HEK293T (cell line): ENCODE measurements at places on chromosomes 12 and 14.

- DNase-seq, result no peak
These were observed 17.5 kb downstream of the DYRK4 start for GRCh38 chr12:4579305-4580102.

DNA sequence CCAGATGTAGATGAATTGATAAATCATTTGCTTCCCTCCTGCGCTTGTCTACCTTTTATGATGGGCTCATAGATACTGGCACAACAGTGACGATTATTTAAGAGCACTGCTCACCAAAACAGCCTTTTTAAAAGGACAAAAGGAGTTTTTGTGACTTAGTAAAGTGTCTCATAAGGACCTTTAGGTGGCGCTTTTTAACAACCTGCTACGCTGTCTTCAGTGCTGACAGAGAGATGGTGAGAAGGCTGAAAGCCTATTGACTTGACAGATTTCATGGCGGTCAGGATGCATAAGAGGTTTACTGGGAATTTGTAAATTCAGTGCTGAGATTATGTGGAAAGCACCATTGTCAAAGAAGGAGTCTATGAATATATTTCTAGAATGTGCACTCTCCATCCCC, 87.6 kb downstream of the SLC15A5 start:
- DNase-seq, result no peak

DNA sequence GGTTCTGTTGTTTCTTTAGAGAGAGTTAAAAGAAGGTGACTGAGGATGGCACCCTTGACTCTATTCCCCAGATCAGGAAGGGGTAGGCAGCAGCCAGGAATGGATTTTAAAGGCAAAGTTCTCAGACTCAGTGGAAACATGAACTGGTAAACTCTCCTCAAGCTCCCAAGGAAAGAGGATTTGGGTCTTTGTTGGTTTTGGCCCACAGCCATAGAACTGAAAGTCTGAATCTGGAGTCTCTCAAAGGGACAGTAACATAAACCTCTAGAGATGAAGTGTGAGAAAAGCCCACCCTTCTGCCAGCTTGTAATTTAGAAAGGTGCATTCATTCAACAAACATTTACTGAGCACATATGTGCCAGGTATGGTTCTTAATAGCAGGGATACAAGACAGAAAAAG, 28.6 kb upstream of the BLTP3B start:
- DNase-seq, result no peak

GRCh38 chr14:60171690-60172089, 6.5 kb upstream of the DHRS7 start:
- DNase-seq, result no peak

GRCh38 chr12:14975457-14975856, 2.6 kb downstream of the PDE6H start:
- DNase-seq, result no peak

DNA sequence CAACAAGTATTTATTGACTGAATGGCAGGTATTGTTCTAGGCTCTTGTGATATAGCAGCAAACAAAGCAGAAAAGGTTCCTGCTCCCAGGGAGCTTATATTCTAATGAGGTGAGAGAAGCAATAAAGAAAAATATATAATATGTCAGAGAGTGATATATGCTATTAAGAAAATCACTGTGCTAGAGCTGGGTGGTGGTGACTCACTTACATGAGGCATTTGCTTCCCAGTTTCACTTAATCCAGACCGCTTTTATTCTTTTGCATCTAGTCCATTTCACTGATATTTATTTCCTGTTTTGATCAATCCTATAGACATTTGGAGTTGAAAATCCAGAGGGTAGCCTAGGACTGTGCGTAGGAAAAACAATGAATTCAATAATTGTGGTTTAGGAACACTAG, 17.5 kb downstream of the TRHDE start:
- no peak for DNase-seq

DNA sequence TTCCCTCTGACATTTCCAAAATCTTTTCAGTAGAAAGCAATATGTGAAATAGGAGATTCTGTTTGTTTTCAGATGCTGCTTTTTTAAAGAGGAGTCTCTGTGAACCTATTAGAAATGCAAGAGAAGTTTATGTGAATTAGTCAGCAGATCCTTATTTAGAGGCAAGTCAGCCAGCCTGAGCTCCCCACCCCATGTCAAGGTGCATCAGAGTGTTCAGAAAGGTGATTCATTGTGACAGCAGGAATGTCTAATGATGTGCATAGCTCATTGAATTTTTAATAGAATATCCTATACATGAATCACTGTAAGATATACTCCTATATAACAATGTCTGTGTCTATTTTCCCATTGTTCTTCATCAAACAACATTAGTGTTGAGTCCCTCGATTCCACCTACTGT, 1222.4 kb upstream of the USP15 start:
- DNase-seq, result no peak

DNA sequence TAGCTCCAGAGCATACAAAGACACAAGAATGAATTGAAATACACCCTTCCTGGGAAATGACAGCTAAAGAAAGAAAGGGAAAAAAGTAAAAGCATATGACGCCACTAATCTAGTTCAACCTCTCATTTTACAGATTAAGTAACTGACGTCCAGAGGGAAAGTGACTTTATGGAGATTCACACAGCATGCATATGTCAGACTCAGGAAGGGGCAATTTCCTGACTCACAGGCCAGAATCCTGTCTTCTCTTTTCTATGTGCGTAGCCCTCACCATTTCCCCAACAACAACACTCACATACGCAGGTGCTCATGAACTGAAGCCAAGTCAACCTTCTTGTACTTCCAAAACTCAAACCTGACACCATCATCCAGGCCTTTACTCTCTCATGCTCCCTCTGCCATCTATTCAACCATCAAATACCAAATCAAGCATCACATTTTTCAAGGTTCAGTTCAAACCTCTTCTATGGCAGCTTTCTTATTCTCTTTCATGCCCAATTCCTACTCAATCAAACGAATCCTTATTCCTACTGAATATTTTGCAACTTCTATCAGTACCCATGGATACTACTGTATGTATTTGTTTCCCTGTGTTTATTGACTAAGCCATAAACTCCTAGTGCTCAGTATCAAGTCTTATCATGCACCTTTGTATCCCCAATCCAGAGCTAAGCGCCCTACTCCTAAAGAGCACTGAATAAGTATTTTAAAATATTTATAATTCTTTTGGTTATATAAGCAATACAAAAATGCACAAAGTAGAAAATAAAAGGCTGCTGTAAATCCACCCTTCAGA, 52.8 kb downstream of the STXBP6 start:
- no peak for DNase-seq

DNA sequence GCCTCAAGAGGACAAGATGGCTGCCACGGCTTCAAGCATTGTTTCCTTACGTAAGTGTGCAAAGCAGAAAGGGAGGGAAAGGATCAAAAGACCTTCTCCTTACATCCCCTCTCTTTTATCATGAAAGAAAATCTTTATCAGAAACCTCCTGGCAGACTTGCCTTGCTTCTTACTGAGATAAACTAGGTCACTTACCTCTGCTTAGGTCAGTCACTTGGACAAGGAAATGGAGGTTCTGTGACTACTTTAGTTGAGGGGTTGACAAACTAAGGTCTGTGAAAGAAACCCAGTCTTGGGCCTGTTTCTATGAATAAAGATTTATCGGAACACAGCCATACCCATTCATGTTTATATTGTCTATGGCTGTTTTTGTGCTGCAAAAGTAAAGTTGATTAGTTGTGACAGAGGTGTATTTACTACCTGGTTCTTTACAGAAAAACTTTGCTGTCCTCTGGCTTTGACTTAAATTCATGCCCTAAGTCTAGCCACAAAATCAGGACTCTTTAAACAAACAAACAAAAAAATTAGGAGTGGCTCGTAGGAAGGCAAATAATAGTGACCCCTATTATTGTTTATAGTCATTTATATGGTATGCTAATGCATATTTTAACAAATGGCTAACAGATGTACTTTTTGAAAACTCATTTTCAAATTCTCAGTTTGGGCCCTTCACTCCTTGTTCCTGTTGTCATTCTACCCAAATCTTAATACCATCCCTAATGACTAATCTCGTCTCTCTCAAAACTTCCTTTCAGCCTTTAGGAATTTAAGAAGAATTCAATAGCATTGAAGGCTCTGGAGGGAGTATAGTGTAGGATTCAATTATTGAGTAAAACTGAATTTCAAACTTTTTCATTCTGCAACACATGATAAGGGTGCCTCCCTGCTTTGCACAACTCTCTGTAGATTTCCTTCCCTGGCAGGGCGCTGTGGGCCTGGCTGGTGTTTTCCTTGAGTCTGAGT, 42.0 kb upstream of the ATP2B1 start:
- DNase-seq, result no peak

DNA sequence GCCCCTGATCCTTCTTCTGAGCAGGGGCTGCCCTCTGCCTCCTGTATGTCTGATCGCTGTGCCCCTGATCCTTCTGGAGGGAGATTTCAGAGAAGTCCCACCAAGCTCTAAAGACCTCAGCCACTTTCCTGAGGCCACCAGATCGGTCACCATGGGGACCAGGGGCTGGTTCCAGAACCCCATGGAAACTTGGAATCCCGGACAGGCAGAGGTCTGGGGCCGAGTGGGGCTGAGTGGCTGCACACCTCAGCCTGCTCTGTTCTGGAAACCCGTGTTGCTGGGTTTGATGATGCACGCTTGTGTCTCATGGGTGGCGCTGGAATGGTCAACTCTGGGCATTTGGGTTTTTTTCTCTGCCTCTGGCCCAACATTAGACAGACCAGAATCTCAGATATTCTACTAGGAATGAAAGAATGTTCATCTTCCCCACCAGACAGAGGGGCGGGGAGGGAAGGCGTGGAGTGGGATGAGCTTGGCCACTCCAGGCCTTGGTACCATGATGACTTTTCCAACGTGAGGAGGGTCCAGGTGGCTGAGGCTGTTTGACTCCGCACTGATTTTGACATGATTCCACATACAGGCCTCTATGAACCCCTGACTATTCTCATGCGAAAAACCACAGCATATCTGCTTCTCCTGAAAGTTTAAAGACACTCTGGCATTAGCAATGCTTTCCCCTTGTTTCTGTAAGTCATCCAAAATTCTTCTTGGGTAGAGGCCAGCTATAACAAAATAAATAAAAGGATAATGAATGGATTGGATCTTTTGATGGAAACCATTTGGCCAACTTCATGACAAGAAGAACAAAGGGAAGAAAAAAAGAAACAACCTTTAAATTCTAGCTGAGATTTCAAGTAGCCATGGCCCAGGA, 114.5 kb downstream of the ADGRD1 start:
- no peak for DNase-seq

DNA sequence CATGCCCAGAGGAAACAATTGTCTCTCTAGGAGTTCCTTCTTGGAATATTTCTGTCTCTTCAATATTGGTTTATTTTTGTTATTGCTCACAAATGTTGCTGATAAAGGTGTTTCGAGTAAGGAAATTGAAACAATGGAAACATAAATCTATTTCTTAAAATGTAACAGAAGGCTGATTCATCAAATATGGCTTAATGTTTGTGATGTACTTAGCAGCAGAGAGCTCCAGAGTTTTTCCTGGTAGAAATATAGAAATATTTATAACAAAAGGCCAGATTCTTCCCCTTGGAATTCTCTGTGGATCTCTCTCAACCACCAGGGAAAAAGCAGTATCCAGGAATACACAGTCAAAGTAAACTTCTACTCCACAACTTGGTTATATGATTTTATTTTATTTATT, 149.2 kb upstream of the LRIG3 start:
- DNase-seq, result no peak

GRCh38 chr12:71865757-71866536, 26.4 kb downstream of the TBC1D15 start:
- peak; percentile 6 for DNase-seq

- no peak for DNase-seq
These were observed 138.8 kb upstream of the MAP1LC3B2 start for GRCh38 chr12:116420227-116420880.

GRCh38 chr12:117356048-117356447, 5.4 kb downstream of the NOS1 start:
- no peak for DNase-seq

DNA sequence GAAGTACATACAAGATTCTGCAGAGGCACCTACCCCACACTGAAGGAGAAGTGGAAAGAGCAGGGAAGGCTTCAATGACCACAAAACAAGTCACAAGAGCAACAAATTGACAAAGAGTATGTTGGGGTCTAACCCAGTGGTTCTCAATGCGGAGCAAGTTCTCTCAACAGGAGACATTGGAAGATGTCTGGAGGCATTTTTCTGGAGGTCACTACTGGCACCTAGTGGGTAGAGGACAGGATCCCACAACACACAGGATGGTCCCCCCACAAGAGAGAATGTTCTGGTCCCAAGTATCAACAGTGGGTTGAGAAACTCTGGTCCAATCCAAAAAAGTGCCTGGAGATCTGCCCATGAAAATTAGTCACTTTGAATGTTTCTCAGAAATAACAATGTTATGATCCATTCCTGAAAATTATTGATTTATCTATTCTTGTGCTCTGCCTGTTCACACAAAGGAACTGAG, 3.4 kb downstream of the SSH1 start:
- no peak for DNase-seq

DNA sequence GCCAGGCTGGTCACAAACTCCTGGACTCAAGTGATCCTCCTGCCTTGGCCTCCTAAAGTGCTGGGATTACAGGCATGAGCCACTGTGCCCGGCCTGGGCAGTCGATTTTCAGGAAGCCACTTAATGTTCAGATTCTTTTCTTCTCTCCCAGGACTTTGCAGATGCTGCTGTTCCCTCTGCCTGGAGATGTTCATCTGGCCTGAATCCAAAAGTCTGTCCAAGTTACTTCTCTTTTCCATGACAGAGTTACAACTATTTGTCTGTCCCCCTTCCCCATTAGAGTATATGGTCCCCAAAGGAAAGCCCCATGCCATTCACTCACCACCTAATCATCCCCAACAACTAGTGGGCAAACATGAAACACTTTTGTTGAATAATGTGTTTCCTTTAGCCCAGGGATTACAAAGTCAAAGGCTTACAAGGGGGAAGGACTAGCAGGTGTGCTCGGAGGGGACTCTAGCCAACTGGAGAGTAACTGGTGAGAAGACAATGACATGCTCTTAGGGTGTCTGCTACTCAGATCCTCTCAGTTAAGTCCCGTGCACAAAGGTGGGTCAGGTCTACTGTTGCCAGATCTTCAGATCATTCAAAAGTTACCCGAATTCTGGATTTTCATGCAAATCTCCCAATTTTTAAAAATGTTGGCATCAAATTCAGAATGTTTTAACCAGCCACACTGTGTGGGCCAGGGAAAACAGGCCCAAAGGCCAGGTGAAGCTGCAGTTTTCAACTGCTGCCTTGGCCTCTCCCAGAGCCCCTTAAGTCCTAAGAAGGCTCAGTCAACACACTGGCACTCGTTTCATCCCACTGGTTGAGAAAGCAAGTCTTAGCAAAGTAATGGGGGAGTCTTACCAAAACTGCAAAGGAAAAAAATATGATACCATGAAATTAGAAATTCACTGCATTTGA, 29.6 kb downstream of the NUDT4 start:
- DNase-seq, result no peak

DNA sequence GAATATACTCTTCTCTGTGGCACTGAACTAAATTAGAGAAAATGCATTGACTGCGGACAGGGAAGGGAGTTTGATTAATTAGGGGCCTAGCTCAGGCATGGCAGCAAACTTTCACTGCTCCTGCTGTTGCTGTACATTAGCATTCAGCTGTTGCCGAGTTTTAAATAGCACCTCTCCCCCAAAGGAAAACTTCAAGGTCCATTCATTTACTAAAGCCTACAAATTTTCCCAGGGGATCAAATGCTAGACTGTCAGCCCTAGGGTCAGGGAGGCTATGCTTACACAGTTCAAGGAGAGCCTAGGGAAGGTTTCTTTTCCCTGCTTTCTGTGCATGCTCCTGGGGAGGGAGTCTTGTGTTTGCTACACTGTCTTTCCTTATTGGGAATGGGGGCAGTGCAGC, 60.0 kb upstream of the GZMB start:
- no peak for DNase-seq
